ENCODE measurements at places on chromosomes 11 and 22. TPM values are rescaled to one million over a fixed set of nuclear protein-coding genes. Genes with fewer than 3 reads are reported as not detected.

Gene KCNE3
- 17.0 TPM for total RNA-seq

Gene SNAP29
- 22.9 TPM for total RNA-seq

DNA sequence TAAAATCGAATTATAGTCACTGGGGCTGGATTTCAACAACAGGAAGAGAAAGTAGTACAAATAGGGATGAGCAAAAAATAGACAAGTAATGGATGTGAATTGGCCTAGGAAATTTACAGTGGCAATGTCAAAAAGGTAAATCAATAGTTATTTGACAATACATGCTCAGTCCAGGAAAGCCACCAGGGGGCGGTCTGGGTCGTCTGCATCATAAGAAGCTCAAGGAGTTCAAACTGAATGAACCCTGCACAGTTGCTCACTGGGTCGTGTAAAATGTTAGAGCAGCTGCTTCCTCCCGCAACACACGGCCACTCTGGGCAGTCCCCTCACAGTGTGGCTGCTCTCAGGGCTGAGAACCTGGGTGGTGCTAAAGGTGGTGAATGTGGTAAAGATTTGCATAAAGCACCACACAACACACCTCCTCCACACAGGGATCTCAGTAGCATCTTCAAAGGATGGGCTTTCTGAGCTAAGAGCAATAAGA, 85.9 kb downstream of the ZNF280B start:
- DNase-seq = peak; percentile 57

- no peak for DNase-seq
Observed at GRCh38 chr11:66834943-66835342, 8.3 kb upstream of the RCE1 start.

GRCh38 chr11:44716256-44716655, 10.5 kb upstream of the TSPAN18 start:
- no peak for DNase-seq

DNA sequence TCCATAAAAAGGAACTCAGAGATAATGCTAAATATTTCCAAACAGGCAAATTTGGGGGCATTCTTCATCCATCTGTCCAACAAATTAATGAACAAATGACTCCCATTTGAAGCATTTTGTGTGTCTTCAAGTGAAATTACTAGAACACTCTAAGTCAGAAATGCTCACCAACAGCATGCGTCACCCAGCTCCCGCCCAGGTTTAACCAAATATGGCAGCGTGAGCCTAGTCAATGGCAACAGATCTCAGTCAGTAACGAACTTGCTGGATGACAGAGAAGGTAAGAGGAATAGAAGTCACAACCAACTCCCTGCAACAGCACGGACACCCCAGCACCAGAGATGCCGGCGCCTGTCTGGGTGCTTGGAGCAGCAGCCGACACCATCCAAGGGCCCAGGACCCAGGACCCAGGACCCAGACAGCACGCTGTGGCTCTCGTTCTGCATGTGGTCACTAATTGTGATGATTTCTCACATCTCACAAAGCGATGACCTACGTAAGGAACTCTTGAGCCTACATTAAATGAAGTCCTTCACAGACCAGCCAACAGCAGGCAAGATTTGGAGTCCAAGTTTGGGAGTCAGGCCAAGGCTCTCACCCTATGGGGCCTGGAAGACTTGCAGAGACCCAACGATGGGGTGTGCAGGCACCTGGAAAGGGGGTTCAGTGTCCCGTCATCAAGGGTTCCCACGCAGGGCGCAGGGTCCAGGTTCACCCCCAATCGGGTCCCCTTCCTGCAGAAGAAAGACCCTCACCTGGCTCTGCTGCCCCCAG, 556.9 kb downstream of the BRD1 start:
- no peak for DNase-seq

Gene OR52L1
- total RNA-seq = not detected

- DNase-seq = no peak
Observed at GRCh38 chr11:126380909-126381308, 25.4 kb downstream of the ST3GAL4 start.

- no peak for DNase-seq
Observed at GRCh38 chr22:22662095-22662494, 17.7 kb downstream of the GGTLC2 start.

DNA sequence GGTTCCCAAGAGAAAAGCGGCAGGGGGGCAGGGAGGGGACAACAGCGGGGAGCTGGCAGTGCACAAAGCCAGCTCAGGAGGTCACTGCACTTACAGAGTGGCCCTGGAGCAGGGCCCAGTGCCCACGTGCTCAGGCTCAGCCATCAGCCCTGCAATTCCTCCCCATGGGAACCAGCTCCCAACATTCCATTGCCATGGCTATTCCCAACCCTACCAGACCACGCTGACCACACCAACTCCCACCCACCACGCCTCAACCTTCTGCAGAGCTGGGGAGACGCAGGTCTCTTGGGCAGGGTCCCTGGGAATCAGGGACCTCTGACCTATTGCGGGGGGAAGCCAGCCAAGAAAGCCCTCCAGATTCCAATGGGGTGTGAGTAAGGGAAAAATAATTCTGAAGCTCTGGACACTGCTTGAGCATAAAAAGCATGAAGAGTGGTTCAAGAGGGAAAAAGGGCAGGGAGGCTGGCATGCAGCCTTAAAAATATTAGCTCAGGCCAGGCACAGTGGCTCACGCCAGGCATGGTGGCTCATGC, 38.3 kb upstream of the TFIP11 start:
- DNase-seq = no peak

GRCh38 chr11:28887681-28888080, 779.5 kb downstream of the METTL15 start:
- no peak for DNase-seq

DNA sequence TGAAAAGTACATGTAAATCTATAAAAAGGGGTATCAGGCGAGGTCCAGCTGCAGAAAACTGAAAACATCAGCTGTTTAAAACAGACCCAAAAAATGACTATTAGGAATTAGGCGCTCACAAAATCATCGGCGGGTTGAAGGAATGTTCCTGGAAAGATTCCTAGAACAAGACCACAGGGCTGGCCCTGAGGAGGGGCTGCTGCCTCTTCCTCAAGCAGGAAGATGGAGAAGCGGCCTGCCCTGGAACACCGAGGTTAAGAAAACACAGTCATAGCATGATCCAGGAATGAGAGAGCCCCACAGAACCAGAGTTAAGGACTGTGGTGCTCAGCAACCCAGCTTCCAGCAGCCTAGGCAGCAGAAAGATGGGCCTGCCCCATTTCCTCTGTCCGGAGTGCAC, 78.4 kb downstream of the C11orf91 start:
- DNase-seq = no peak

Gene PKDREJ
- total RNA-seq = 0.13 TPM

Gene PHOX2A
- not detected for total RNA-seq

Gene AIFM3
- total RNA-seq = 0.43 TPM

GRCh38 chr11:69213316-69213715, 57.6 kb downstream of the SMIM38 start:
- DNase-seq = no peak

DNA sequence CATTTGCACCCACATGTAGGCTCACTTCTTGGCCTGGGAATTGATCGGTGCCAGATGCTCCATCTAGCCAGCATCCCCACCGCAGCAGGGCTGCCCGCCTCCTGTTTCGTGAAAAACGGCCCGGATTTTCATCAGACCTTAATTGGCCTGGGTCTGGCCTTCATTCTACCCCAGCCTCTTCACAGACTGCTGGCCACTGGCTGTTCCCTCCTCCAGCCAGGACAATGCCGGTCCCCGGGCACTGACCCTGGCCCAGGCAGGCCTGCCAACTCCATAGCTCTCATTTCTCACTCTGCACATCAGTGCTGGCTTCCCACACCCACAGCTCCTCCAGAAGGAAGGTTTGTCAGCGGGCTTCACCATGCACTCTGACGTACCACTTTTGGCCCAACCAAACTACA, 27.9 kb downstream of the TIMP3 start:
- DNase-seq = no peak

GRCh38 chr11:104148706-104149105, 15.2 kb downstream of the PDGFD start:
- no peak for DNase-seq

Gene EXPH5
- total RNA-seq = 3.7 TPM

- DNase-seq = no peak
Observed at GRCh38 chr11:118448294-118448693, 12.0 kb downstream of the KMT2A start.

DNA sequence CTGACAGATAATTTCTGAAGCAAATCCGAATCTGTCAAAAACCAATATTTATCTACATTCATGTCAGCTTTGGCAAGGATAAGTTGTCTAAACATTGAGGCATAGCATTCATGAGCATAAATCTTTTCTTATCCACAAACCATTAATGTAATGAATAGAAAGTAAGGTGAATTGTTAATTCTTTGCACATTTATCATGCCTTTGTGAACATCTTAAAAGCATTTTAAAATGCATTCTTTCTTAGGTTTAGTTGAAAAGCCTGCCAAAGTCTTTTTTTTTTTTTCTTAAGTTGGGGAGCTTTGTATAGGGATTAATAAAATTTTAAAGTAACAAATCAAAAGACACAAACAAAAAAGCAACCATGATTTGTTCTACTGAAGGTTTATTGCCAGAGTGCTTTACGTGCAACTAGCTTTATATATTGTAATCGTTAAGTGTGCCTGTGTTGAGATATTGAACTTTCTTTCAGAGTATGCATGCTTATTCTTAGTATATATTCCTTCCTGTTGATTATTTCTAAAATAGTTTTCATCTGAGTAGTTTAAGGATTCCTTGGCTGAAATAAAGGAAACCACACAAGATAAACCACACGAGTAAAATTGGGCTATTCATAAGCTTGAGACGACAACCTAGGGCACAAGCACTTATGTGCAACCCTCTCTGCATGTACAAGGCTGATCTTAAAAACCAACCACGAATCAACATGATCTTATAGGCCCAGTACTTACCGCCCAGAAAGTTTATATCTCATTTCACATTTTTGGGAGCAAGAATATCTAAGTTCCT, 1110.9 kb upstream of the CNTN5 start:
- DNase-seq = no peak

All from ovary (tissue), 10 donors.